ENCODE measurements at places on chromosomes 7 and 10.

- DNase-seq: no peak
Observed at GRCh38 chr7:116100626-116101025, 70.1 kb upstream of the TFEC start.

DNA sequence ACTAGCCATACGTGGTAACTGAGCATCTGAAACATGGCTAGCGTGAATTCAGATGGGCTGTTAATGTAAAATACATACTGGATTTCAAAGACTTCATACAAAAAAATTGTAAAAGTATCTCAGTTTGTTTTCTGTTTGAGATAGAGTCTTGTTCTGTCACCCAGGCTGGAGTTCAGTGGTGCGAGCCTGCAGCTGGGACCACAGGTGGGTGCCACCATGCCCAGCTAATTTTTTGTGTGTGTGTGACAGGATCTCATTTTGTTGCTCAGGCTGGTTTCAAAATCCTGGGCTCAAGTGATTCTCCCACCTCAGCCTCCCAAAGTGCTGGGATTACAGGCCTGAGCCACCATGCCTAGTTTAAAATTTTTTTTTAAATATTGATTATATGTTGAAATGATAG, 4.5 kb downstream of the TMEM243 start:
- DNase-seq: no peak

DNA sequence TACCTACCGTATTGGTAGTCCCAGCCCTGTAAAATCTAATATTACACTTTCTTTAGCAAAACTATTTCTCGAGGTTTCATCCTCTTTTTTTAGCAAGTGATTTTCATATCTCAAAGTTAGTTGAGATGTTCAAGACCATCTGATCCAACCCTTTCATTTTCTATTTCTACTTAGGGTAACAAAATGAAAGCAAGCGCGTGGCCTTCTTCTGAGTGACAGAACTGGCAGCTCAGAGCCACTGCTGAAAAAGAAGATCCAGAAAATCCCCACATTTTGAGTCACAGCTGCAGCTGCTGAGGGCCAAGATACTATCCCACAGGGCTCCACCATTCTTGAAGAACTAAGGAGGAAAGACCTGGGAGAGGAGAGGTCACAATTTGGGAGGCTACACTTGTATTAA, 24.8 kb upstream of the ZNF800 start:
- DNase-seq: no peak

DNA sequence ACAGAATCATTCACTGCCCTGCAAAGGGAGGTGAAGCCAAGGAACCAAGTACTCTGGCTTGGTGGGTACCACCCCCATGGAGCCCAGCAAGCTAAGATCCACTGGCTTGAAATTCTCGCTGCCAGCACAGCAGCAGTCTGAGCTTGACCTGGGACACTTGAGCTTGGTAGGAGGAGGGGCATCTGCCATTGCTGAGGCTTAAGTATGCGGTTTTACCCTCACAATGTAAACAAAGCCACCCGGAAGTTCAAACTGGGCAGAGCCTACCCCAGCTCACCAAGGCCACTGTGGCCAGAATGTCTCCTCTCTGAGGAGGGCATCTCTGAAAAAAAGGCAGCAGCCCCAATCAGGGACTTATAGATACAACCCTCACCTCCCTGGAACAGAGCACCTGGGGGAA, 1050.0 kb upstream of the GHITM start:
- no peak for DNase-seq

GRCh38 chr10:94602729-94603515, 57.3 kb downstream of the HELLS start:
- no peak for DNase-seq

GRCh38 chr10:72321248-72322029, 33.3 kb downstream of the DNAJB12 start:
- no peak for DNase-seq

DNA sequence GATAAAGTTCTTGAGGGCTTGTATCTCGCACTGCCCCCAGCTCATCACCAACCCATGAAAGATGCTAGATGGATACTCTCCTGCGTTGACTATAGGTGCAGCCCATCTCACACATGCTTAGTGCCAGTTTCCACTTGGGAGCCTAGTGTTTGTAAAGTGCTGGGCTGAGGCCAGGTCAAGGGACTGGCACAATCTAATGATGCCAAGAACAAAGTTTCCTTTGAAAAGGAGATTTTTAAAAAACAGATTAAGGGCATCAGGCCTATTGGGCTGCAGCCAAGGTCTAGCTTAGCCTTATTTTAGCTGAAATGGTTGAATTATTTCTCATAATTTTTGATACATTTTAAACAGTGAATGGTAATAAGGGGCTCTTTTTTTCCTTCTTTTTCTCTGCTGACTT, 259.0 kb downstream of the ADRA2A start:
- no peak for DNase-seq

- no peak for DNase-seq
Observed at GRCh38 chr10:100788002-100788903, 42.9 kb downstream of the PAX2 start.
